ENCODE measurements at places on chromosomes 5 and 9. TPM values are rescaled to one million over a fixed set of nuclear protein-coding genes. Genes with fewer than 3 reads are reported as not detected.

GRCh38 chr5:173015598-173016455, 32.3 kb downstream of the ATP6V0E1 start:
- H3K36me3 ChIP-seq = 0 out of 2 replicates have a peak, but pooled peaks cover 6% of the 10 kb centered on the region
- H3K27me3 ChIP-seq = no peaks in the 10 kb centered on the region
- no peak for DNase-seq
- H3K4me3 ChIP-seq = no peak overlapping the region
- H3K4me1 ChIP-seq = peaks cover 6% of the 10 kb centered on the region
- no peak overlapping the region for H3K27ac ChIP-seq

- H3K4me1 ChIP-seq = no peaks in the 10 kb centered on the region
- no peak overlapping the region for H3K4me3 ChIP-seq
- no peaks in the 10 kb centered on the region for H3K27me3 ChIP-seq
- DNase-seq = no peak
Observed at GRCh38 chr5:157870837-157871834, 12.2 kb upstream of the CLINT1 start.

The ENHO gene
- 12.2 TPM for total RNA-seq

The ST8SIA4 gene
- 0.50 TPM for total RNA-seq

The CDC14B gene
- 43.7 TPM for total RNA-seq

The BAAT gene
- not detected for total RNA-seq

The FBXW11 gene
- 77.2 TPM for total RNA-seq

The UNC13B gene
- 51.7 TPM for total RNA-seq

DNA sequence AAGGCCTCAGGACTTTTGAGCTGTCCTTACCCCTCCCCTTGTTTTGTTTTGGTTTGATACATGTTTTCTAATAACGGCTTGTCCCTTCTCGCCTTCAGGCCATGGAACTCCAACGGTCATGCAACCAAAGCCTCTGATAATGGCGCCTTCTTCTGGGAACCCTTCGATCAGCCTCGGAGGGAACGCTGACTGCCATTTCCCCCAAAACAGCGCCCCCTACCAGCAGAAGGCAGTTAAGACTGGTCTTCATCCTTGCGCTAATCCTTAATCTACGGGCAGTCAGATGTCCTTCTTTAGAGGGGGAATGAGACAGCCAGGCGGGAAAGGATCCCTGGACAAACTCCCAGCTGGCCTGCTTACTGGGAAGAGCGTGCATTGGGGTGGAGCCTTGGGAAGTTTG, 276.6 kb downstream of the ICE1 start:
- no peak overlapping the region for H3K4me3 ChIP-seq
- no peak for DNase-seq
- no peaks in the 10 kb centered on the region for H3K36me3 ChIP-seq
- H3K27ac ChIP-seq = no peak overlapping the region
- H3K4me1 ChIP-seq = peaks cover 5% of the 10 kb centered on the region

DNA sequence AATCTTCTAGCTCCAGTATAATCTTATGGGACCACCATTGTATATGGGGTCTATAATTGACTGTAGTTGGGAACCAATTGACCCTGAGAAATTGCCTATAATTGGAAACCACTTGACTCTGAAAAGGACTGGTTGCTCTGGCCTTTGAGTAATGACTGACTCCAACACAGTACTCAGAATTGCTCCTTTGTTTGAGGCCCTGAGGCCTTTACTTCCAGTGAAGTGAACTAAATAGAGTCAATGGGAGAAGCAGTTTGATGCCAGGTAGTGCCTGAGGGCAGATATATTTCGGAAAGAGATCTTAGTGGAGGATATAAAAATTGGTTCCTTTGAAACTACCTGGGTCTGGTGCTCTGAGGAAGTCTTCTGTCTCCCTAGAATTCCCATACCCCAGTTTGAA, 16.0 kb upstream of the TMEM171 start:
- no peaks in the 10 kb centered on the region for H3K4me1 ChIP-seq
- no peaks in the 10 kb centered on the region for H3K36me3 ChIP-seq
- no peaks in the 10 kb centered on the region for H3K27me3 ChIP-seq
- no peak overlapping the region for H3K4me3 ChIP-seq
- H3K27ac ChIP-seq = no peak overlapping the region

DNA sequence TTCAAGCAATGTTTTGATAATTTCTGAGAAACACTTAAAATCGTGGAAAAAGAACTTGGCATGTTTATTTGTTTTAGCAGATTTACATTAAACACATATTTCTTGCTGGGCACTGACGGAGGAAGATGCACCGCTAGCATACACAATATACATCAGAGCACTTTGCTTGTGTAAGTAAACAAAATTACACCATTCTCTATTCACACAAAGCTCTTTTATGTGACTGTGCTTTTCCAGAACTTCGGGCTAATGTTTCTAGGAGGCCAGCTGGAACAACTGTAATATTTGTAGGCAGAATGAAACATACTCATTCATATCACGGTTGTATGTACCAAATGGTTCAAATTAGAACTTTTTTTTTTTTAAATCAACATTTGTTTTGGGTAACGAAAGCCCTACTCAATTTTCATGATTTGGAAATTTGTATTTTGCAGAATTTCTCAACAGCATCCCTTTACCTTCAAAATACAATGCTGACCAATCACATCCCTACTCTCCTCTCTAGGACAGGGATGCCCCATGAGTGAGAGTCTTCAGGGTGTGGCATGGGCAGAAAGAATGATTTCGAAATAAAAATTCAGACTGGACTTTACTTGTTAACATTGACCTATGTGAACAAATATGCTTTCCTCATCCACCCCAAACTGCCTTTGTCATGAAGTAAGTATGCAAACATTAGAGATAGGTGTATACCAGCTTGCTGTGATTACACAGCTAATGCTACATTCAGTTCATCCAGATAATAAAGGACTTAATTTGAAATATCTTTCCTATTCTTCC, 425.1 kb downstream of the BNC2 start:
- H3K27me3 ChIP-seq = no peaks in the 10 kb centered on the region
- peaks cover 4% of the 10 kb centered on the region for H3K4me1 ChIP-seq
- H3K36me3 ChIP-seq = no peaks in the 10 kb centered on the region
- H3K27ac ChIP-seq = no peak overlapping the region

- H3K27ac ChIP-seq = no peak overlapping the region
- H3K27me3 ChIP-seq = no peaks in the 10 kb centered on the region
- H3K4me1 ChIP-seq = peaks cover 6% of the 10 kb centered on the region
Observed at GRCh38 chr5:6704361-6704851, 8.8 kb upstream of the TENT4A start.

DNA sequence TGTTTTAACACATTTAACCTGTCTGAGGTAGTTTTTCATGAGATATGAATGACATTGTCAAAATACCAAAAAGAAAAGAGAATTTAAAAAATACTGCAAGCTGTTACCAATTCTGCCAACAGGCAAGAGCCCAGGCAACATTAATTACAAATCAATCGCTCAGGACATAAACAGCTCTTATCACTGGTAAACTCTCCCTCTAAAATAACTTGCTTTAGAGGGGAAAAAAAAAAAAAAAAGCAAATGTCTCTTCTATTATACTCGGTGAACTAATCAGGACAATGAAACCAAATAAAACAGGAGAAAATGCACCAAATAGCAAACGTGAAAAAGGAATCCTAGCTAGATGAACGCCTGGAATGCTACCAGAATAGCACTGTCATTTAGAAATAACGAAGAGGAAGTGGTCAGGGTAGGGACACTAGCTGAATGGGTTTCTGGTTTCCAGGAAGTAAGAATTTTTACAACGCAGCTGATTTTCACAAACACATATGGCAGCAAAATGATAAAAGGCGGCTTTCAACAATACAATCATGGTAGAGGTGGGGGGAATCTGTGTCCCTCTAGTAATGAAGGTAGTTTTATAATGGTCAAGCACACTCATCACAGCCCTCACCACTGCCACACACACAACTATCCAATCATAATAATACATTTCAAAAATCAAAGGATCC, 94.9 kb downstream of the DENND1A start:
- no peak overlapping the region for H3K4me3 ChIP-seq
- no peak for DNase-seq
- H3K27me3 ChIP-seq = no peaks in the 10 kb centered on the region
- H3K27ac ChIP-seq = no peak overlapping the region
- no peaks in the 10 kb centered on the region for H3K36me3 ChIP-seq

DNA sequence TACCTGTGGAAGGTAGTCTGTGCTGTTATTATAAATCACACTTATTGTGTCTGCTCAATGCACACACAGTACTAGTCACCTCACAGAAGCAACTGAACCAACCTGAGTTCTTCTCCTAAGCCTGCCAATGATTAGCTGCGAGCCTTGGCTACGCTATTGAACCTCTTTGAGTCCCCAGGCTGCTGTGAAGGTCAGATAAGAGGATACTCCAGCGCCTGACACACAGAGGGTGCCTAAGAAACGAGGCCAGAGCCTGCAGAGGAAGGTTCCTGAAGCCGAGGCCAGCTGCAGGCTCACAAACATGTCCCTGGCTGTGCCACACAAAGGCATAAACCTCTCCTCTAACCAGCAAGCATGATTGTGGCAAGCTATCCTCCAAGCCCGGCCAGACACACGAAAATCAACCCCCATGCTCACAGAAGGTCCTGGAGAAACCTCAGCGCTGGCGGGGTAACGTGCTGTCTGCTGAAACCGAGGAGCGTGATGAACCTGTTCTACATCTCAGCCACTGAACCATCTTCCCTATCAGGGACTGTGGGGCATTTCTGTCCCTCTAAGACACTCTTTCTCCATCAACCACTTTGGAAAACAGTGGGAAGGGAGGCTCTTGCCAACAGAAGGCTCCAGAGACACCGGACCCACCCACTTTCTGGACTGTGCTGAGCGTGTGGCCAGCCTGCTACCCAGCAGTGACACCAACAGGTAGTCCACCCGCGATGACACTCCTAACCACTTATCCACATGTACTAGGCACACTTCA, 53.2 kb upstream of the SLC25A51 start:
- no peak for DNase-seq
- H3K27me3 ChIP-seq = no peaks in the 10 kb centered on the region
- H3K36me3 ChIP-seq = no peaks in the 10 kb centered on the region
- H3K4me3 ChIP-seq = no peak overlapping the region
- no peak overlapping the region for H3K27ac ChIP-seq
- H3K4me1 ChIP-seq = no peaks in the 10 kb centered on the region

DNA sequence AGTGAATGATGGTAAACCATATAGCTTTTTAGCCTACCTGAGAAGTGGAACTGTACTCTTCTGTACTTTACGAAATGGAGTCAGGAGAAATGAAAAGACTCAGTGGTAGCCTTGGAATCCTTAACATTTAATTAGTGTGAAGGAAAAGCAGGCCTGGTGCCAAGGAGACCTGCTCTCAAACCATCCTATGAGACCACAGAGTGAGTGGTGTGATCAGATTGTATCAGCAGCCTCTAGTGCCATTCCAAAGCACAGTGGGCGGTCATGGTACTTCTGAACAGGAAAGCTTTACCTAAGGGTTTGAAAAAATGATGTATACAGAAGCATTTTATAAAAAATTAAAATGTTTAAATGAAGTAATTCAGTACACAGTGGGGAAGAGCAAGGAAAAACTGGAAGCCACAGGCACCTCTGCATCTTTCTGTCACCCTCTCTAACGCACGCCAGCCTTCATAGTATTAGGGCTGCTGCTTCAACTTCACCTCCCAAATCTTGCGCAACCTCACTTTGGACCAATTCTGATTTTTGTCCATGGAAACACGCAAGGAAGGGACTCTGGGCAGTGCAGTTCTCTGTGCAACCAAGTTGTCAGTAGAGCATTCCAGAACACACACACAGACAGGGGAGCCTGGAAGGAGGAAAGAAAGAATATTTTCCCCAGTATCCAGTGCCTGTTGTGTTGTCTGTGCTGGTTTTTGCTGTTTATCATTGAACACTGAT, 203.7 kb downstream of the SH3GL2 start:
- DNase-seq = no peak
- H3K4me1 ChIP-seq = no peaks in the 10 kb centered on the region
- H3K4me3 ChIP-seq = no peak overlapping the region
- no peaks in the 10 kb centered on the region for H3K36me3 ChIP-seq
- no peak overlapping the region for H3K27ac ChIP-seq

Measured in H1 (cell line).